ENCODE measurements at places on chromosomes 2 and 18.

- DNase-seq: no peak
Observed at GRCh38 chr18:60120231-60120750, 220.5 kb downstream of the PMAIP1 start.

DNA sequence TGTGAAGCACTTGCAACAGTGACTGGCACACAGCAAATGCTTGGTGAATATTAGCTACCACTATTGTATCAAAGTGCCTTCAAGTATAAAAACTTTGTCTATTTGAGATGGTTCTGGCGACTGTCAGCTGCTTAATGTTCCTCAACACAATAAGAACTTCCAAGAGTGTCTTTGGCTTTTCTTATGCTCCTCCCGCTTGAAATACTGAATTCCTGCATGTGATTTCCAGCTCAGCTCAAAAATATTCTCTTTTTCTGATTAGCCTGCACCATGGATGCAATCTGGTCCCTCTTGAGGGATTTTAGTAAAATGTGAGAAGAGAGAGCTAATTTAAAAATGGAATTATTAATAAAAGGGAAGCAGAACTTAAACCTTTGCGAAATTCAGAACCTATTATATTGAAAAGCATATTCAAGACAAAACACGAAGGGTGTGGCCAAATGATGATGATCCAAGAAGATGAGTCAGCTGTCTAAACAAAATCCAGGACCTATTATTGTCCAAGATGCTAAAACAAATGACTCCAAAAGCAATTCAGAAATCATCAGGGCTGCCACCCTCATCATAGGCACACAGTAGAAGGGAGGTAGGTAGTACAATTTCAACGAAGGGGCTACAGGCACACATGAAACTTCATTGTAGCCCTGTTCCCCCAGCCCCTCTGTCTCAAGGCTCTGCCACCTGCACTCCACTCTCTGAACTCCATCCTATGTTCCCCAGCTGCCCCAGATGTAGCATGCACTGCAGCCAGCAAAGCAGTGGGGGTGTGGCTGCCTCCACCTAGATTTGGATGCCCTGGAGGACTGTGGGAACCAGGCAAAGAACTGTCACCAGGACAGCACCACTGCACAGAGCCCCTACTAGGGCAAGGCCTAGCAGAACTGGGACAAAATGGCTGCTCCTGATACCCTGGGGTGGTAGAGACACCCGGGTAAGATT is 190.1 kb downstream of the ZNF385B start:
- DNase-seq: no peak

DNA sequence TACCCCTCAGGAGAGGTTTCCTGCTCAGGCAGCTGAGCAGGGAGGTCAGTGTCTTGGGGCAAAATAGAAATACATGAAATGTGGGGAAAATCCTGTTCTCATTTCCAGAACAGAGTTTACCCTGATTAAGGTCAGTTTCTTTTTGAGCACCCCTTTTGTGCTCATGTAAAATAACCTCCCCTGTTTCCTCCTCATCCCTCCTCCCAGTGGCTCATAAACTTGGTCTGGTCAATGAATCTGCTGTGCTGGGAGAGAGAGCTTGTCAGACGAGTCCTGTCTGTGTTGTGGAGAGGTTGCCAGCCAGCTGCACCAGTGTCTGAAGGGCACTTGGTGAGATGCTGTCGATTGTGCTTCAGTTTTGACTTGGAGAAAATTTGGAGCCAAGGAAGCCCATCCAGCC is 48.6 kb downstream of the NTSR2 start:
- DNase-seq: no peak

DNA sequence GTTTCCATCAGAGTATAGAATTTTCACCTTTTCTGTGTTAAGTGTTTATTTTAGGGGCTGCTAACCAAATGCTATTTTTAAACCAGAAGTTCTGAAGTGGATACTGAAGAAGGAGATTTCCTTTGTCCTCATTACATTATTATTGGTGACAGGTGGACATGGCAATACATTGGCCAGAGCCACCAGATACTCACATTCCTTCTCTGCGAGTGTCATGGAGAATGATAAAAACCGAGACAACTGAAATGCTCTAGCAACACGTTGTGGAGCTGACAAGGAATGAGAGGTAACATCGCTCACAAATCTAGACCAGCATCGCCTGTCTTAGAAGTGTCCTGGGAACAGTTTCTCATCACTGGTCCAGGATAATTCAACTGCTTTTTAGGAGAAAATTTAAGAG is 241.2 kb downstream of the IRS1 start:
- no peak for DNase-seq

GRCh38 chr2:234191819-234192407 is 141.4 kb downstream of the SPP2 start:
- DNase-seq: peak; percentile 55

- DNase-seq: no peak
Observed at GRCh38 chr2:239819974-239820555, 205.1 kb downstream of the NDUFA10 start.

- DNase-seq: no peak
Observed at GRCh38 chr2:111053825-111054515, 66.7 kb upstream of the BCL2L11 start.

- DNase-seq: no peak
Observed at GRCh38 chr2:73156539-73157124, 43.9 kb upstream of the RAB11FIP5 start.

GRCh38 chr2:101401906-101402305 is 14.6 kb upstream of the CREG2 start:
- no peak for DNase-seq

DNA sequence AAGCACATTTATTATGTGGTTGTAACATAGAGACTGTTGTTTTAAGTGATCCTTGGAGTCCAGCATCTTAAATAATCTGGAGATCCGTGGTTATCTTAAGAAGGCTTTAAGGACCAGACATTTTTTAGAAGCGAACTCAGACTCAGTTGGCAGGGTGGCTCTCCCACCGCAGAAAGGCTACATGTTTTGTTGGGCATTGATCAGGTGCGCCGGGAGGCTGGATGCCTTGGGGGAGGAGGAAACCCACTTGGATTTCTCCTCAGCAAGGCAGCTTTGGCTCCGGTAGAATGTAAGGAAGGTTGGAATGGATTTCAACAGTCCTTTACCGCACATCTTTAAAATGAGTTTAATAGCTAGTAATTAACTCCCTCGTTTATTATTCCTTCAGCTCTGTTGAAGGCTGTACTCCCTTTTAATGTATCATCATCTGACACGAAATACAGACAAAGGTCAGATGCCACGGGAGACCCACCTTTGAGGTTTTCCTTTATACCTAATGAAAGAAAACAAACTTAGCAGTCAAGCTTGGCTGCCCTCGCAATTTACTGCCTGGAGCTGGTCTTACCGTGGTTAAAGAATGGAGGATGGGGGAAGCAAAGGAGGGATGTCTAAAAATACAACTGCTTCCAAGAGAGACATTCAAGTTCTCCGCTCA is 1.2 kb downstream of the TMEM200C start:
- no peak for DNase-seq

Measured in NCI-H446 treated with DMSO at 0.1 percent for 48 hours (cell line).